ENCODE measurements at places on chromosomes 6 and 20.

DNA sequence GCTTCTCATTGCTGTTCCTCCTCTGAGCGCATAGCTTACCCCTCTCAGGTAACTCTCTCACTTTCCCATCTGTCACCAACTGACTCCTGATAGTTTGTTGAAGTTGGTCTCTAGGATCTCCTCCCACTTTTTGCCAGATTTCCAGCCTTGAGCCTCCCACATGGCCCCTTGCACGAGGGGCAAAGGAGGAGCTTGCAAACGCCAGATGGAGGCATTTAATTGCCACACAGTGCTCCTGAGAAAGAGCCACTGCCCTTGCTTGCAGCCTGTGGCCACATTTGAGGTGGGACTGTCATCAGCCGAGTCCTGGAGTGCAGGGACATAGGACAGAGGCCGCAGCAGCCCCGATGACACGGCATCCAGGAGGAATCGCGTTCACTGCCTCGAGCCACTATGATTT is 348.7 kb downstream of the SMOC2 start:
- no peaks in the 10 kb centered on the region for H3K4me1 ChIP-seq
- H3K4me3 ChIP-seq, result no peak overlapping the region
- H3K27me3 ChIP-seq, result no peaks in the 10 kb centered on the region
- DNase-seq, result no peak
- no peaks in the 10 kb centered on the region for H3K36me3 ChIP-seq
- H3K27ac ChIP-seq, result no peak overlapping the region

DNA sequence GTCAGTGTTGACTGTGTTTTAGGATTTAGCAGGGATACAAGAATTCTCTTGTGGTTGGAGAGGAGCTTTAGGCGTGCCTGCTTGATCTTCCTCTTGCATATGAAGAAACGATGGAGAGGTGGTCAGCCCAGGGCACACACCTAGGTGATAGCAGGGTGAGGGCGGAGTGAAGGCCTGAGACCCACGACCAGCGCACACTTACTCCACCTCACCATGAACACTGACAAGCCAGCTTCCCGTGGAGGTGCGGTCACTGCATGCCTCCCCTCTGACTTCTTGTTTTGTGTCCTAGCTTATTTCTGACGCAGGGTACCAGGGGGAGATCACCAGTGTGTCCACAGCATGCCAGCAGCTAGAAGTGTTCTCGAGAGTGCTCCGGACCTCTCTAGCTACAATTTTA is 8.1 kb downstream of the NELFCD start:
- H3K27ac ChIP-seq, result no peak overlapping the region
- H3K36me3 ChIP-seq, result peaks cover 82% of the 10 kb centered on the region
- no peaks in the 10 kb centered on the region for H3K27me3 ChIP-seq

GRCh38 chr6:119643876-119644275 is 294.3 kb upstream of the MAN1A1 start:
- H3K4me3 ChIP-seq, result no peak overlapping the region
- H3K27me3 ChIP-seq, result no peaks in the 10 kb centered on the region
- H3K4me1 ChIP-seq, result no peaks in the 10 kb centered on the region
- DNase-seq, result no peak
- no peak overlapping the region for H3K27ac ChIP-seq

DNA sequence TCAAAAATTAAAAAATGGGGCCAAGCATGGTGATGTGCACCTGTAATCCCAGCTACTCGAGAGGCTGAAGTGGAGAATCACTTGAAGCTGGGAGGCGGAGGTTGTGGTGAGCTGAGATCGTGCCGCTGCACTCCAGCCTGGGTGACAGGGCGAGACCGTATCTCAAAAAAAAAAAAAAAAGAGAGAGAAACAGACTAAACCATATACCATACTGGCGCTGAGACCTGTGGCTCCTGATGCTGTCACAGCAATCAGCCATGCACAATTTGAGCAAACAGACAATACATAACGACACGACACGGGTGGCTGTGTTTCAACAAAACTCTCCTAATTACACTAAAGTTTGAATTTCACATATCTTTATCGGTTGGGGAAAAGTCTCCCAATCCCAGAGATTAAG is 14.9 kb upstream of the CBFA2T2 start:
- peaks cover 14% of the 10 kb centered on the region for H3K27me3 ChIP-seq
- no peak overlapping the region for H3K27ac ChIP-seq
- H3K36me3 ChIP-seq, result no peaks in the 10 kb centered on the region
- H3K4me1 ChIP-seq, result no peaks in the 10 kb centered on the region
- no peak overlapping the region for H3K4me3 ChIP-seq

DNA sequence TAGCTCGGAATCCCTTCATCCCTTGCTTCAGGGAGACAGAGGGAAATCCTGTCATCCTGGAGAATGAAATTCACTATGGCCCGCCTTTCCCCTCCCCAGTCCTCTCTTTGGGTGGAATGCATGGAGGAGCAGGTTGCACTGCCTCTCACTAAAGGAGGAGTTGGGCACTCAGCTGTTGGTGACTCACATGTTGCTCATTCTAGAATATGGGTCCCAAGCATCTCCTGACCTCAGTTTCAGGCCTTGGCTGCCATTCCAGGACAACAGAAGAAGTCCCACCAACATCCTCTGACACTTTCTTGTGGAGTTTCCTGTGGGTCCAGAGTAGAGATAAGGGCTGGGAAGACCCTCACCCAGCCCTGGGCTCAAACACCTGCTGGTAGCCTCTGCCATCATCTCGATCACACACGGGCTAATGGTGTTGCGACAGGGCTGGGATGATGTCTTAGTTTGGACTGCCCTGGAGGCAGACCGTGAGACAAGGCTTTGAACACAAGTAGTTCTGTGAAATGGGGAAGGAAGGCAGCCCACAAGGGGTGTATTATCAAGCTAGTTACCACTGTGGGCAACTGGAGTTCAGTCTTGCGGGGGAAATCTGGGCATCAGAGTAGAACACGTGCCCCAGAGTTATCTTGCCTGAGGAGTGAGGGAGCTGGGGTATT is 52.4 kb upstream of the RNF24 start:
- H3K36me3 ChIP-seq, result no peaks in the 10 kb centered on the region
- no peaks in the 10 kb centered on the region for H3K27me3 ChIP-seq
- peak overlapping the region; percentile 83 for H3K27ac ChIP-seq
- no peak overlapping the region for H3K4me3 ChIP-seq

DNA sequence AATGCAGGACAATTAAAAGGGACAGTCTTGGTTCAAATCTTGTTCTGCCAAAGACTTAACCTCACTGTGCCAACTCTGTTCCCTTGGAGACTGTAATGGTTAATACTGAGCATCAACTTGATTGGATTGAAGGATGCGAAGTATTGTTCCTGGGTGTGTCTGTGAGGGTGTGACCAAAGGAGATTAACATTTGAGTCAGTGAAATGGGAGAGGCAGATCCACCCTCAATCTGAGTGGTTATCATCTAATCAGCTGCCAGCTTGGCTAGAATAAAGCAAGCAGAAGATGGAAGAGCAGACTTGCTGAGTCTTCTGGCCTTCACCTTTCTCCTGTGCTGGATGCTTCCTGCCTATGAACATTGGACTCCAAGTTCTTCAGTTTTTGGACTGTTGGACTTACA is 474.4 kb downstream of the CD83 start:
- H3K27me3 ChIP-seq, result no peaks in the 10 kb centered on the region
- H3K27ac ChIP-seq, result no peak overlapping the region
- DNase-seq, result no peak

DNA sequence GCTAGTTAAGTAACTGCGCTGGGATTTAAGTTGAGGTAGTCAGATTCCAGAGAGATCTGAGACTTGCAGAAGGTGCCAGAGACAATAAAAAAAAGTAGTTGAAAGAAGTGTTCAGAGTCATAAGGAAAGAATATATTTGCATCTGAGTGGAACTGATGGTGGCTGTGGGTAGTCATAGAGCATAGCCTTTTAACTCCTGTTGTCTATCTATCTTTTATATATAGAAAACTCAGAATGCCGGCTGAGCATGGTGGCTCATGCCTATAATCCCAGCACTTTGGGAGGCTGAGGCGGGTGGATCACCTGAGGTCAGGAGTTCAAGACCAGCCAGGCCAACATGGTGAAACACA is 62.0 kb downstream of the CARMIL1 start:
- no peak overlapping the region for H3K4me3 ChIP-seq
- no peaks in the 10 kb centered on the region for H3K4me1 ChIP-seq
- no peak overlapping the region for H3K27ac ChIP-seq
- no peaks in the 10 kb centered on the region for H3K27me3 ChIP-seq
- no peak for DNase-seq
- H3K36me3 ChIP-seq, result no peaks in the 10 kb centered on the region

DNA sequence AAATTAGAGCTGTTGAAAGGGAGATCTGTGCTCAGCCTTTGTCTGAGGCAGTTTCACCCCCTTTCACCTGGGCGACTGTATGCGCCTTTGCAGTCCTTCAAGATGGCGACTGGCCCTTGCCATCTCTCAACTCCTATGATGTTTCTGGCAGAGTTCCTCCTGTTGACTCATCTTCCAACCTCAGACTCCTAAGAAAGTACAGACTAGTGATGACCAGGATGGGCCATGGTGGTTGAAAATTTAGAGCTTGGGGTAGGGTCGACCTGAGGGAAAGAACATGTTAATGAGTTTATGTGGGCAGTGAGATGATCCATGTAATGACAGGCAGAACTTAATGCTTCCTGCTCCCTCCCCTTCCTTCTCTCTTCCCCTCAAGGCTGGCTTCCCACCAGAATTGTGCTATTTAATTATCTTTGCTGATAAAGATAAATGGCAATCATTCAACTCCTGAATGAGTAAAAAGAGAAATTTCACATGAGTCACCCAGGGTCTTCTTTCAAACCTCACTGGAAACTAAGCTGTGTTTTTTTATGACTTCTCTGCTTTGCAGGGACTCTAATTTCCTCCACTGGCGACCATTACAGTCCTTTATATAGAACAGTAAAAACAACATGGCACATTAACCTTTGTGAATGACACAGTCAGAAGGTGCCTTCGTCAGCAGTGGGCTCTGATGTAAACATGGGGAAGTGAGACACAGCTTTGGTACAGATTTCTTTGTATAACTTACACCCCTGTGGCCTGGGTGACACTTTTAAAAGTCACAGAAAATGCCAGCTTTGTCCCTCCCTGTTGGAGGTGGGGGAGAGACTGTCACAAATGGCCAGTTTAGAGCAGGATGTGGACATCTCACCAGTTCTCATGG is 103.5 kb downstream of the SCP2D1 start:
- H3K4me3 ChIP-seq, result no peak overlapping the region
- H3K36me3 ChIP-seq, result no peaks in the 10 kb centered on the region
- H3K27ac ChIP-seq, result no peak overlapping the region

DNA sequence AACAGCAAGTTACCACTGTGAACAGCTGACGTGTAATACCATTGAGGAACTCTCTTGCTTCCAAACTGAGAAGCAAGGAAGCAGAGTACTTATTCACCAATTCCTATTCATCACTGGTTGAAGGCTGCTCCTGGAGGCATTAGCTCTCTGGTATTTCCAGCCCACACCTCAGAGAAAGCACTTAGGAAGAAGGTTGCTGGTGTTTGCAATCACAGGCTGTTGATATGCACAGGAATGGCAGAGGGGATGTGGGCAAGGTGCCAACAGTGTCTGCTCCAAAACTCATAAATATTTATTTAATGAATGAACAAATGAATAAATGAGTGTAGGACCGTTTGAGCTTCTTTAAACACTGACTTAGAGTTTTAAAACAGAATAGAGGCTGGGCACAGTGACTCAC is 6.9 kb upstream of the RRBP1 start:
- no peak overlapping the region for H3K4me3 ChIP-seq
- no peaks in the 10 kb centered on the region for H3K4me1 ChIP-seq
- H3K27ac ChIP-seq, result no peak overlapping the region
- H3K36me3 ChIP-seq, result no peaks in the 10 kb centered on the region

DNA sequence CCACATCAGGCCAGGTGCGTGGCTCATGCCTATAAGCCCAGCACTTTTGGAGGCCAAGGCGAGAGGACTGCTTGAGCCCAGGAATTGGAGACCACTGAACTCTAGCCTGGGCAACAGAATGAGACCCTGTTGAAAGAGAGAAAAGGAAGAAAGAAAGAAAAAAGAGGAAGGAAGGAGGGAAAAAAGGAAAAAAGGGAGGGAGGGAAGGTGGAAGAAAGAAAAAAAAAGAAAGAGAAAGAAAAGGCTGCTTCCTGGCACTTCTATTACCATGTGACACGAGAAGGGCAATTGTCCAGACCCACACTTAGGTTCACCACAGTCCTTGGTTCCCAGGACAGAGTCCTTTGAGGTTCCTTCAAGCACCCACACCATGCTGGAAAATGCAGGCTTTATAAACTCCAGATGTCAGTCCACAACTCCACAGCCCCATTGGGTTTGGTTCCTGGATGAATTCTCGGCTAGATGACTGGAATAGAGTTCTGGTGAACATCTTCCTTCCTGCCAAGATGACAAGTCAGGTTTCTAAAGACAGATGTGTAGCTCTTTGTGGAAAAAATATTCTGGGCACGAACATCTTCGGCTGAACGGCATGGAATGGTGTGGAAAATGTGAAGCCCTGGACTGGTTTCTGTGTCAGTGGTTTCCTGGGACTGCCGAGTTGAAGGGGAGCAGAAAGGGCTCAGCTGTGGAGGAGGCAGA is 32.5 kb downstream of the NT5E start:
- H3K4me1 ChIP-seq, result peaks cover 4% of the 10 kb centered on the region
- H3K4me3 ChIP-seq, result no peak overlapping the region
- peak overlapping the region; percentile 52 for H3K27ac ChIP-seq
- H3K27me3 ChIP-seq, result no peaks in the 10 kb centered on the region
- peaks cover 6% of the 10 kb centered on the region for H3K36me3 ChIP-seq
